Dermis blood vessel endothelial cell (primary cell): ENCODE measurements at places on chromosomes 6 and 20. TPM values are rescaled to one million over a fixed set of nuclear protein-coding genes. Genes with fewer than 3 reads are reported as not detected.

The POU5F1 gene
- total RNA-seq: 0.68 TPM in 1 of 2 replicates, not detected in the other

The DEFB128 gene
- not detected in 2 replicates for total RNA-seq

The ANGPT4 gene
- not detected in 2 replicates for total RNA-seq

The NKX2-4 gene
- not detected in 2 replicates for total RNA-seq

The TFAP2C gene
- not detected in 2 replicates for total RNA-seq

The RAMACL gene
- 2.9 and 6.6 TPM in 2 replicates for total RNA-seq

The UTRN gene
- 719 and 803 TPM in 2 replicates for total RNA-seq

The GATA5 gene
- not detected in 2 replicates for total RNA-seq

The NFATC2 gene
- total RNA-seq: 4.8 and 8.8 TPM in 2 replicates
